ENCODE measurements at places on chromosomes 5 and 9. TPM values are rescaled to one million over a fixed set of nuclear protein-coding genes. Genes with fewer than 3 reads are reported as not detected.

The CYFIP2 gene
- total RNA-seq: 200 TPM

The PLAC8L1 gene
- not detected for total RNA-seq

The KCNMB1 gene
- total RNA-seq: 1.8 TPM

The GLE1 gene
- total RNA-seq: 12.7 TPM

The MOB3B gene
- total RNA-seq: 1.4 TPM

The ANKRD31 gene
- 0.63 TPM for total RNA-seq

The REEP2 gene
- not detected for total RNA-seq

The IL3 gene
- not detected for total RNA-seq

The RNF183 gene
- total RNA-seq: not detected

The TNFAIP8 gene
- 242 TPM for total RNA-seq

The MARCHF11 gene
- not detected for total RNA-seq

The INPP5E gene
- 5.5 TPM for total RNA-seq

The SPOCK1 gene
- total RNA-seq: 0.42 TPM

The IFNA17 gene
- not detected for total RNA-seq
